IPS DF 19.7 (cell line): ENCODE measurements at places on chromosomes 2 and 18.

- no peak for DNase-seq
Measured at GRCh38 chr18:47250391-47251046, 941 bp downstream of the SKOR2 start.

GRCh38 chr2:191659198-191659597, 18.7 kb upstream of the NABP1 start:
- DNase-seq, result no peak

GRCh38 chr2:174560737-174561136, 36.9 kb downstream of the WIPF1 start:
- DNase-seq, result no peak

GRCh38 chr2:63093502-63093901, 42.9 kb downstream of the OTX1 start:
- DNase-seq, result no peak

DNA sequence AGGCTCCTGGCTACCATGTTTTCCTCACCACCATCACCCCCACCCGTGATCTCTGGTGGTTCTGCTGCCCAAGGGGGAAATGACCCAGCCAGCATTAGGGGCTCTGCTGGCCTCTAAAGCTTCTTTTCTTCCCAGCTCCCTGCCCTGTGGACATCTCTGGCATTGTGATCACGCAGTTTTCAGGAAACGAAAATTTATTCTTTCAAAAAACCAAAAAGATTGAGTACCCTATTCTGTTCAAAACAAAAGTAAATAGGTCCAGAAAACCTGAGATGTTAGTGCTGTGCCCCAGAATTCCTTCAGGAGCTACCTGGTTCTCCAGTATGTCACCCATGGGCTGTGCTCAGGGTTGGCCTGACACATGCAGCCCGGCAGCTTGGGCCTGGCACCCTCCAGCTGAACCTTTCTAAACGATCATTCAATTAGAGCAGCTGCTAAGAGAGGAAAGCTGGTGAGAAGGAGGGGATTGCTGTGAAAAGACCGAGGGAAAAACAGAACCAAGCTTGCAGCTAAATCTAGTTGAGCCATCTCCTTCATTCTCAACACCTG, 157.5 kb downstream of the MGAT5 start:
- DNase-seq, result no peak

GRCh38 chr2:167749016-167749415, 498.4 kb downstream of the STK39 start:
- no peak for DNase-seq

GRCh38 chr2:216557820-216558219, 59.2 kb downstream of the RPL37A start:
- no peak for DNase-seq

- DNase-seq, result no peak
Measured at GRCh38 chr18:55858661-55859515, 270.9 kb upstream of the TCF4 start.

- DNase-seq, result no peak
Measured at GRCh38 chr2:6920743-6921064, 3.5 kb downstream of the RNF144A start.

DNA sequence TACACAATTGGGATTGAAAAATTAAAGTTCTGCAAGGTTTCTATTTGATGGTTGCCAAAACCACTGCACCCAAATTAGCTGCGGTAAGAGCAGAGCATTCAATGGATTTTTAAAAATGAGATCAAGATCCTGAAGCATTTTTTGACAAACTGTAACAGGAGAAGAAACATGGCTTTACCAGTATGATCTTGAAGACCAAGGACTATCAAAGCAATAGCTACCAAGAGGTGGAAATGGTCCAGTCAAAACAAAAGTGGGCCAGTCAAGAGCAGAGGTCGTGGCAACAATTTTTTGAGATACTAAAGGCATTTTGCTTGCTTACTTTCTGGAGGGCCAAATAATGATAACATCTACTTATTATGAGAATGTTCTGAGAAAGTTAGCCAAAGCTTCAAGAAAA, 186.8 kb downstream of the RDH14 start:
- no peak for DNase-seq

DNA sequence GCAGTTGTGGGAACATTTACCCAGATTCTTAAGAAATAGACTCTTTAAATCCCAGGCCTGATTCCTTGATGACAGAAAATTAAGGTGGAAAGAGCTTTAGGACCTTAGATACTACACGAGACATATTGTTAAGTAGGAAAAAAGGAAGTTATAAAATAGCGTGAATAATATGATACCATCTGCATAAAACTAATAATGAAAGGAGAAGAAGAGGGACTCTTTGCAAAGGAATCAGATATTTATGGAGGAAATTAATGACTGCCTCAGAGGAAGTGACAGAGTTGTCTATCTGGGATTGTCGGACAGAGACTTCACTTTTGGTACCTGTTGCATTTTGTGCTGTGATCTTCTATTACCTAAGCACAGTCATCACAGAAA, 20.8 kb downstream of the APCDD1 start:
- no peak for DNase-seq

- DNase-seq, result no peak
Measured at GRCh38 chr2:72926811-72927465, 9.6 kb downstream of the EMX1 start.

DNA sequence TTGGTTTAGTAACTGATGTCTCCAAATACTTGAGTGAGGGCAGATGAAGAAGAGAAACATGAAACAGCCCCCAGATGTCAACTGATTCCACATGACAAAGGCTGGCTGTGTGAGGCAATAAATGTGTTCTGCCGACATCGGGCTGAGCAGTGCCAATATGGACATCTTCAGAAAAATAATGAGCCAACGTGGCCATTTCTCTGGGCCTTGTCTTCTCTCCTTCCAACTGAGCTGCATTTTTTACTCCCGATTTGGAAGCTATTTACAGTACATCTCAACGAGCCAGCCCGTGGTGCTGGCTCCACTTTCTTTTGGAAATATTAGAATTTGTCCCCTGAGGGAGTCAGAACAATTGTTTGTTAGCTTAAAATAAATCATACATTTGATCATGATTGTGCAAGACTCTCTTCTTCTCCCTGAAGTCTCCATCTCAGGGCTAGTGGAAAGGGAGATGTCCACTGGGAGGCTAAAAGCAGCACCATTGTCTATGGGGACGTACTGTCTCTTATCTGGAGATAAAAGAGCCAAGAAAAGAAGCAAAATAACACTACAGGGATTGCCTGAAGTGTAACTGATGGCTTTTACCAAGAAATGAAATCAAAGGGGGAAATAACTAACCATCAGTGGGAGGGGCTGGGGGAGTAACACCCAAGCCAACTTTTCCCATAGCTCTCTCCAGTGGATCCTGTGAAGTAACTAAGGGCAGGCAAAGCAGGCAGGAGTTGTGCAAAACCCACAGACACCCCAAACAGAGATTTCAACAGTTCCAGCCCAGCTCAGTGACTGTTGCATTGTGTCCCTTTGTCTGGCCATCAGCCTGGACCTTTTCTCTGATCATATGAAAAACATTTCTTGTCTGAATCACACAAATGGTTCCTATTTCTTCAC, 114.8 kb downstream of the RDH14 start:
- DNase-seq, result no peak

DNA sequence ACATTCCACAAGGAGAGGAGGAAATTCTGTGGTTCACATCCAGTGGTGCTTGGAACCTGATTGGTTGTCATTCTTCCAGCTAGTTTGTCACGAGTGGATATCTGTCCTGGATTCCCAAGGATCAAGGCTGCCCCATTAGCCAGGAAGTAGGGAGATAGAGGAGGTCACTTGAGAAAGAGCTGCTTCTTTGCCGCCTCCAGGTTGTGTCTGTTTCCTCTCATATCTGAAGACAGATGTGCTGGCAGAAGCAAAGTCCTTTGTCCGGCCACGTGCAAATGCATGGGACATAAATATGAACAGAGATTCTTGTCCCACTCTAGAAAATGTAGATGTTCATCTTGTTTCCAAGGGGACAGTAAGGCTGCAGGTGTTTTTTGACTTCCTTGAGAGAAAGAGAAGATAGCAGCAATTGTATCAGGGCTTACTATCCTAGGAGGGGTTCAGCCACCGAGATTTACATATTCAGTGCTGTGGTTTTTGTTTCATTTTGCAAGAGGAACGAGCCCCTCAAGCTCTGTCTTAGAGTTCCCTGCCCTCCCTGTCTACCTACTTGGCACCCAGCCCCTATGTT, 174.4 kb downstream of the RPIA start:
- no peak for DNase-seq

DNA sequence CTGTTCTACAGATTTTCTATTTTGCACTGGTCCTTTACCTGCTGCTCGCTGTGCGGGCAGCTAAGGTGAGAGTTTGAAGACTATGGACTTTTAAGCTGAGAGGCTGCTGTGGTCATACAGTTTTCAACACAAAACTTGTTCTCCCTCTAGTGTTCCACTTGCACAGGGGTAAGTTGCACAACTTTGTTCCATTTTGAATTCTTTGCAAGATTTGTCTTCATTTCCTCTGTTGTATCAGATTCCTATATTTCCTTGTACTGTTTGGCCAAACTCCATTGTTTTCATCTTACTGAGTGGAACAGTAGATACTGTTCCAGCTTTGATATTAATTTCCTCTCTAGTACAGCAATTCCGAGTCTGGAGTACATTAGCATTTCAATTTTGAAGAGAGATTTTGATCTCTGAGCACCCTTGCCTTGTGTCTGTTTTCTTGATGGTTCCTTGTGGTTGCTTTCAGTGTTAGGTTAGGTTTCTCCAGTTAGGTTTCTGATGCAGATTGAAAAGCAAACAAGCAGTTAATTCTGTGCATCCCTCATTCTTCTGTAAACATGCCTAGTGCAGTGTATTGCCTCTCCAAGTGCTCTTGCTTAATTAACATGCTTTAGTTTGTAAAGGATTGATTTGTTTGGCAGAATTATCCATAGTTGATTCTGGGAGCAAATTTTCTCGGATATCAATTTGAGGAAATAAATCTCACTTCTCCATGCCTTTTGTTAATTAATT, 188.8 kb downstream of the PTPRM start:
- no peak for DNase-seq

GRCh38 chr2:220188031-220188430, 560.6 kb downstream of the SLC4A3 start:
- no peak for DNase-seq
